ENCODE measurements at places on chromosomes 6 and 20.
A peak's percentile ranks its signal among the peaks of the same experiment; 100 is the strongest.

DNA sequence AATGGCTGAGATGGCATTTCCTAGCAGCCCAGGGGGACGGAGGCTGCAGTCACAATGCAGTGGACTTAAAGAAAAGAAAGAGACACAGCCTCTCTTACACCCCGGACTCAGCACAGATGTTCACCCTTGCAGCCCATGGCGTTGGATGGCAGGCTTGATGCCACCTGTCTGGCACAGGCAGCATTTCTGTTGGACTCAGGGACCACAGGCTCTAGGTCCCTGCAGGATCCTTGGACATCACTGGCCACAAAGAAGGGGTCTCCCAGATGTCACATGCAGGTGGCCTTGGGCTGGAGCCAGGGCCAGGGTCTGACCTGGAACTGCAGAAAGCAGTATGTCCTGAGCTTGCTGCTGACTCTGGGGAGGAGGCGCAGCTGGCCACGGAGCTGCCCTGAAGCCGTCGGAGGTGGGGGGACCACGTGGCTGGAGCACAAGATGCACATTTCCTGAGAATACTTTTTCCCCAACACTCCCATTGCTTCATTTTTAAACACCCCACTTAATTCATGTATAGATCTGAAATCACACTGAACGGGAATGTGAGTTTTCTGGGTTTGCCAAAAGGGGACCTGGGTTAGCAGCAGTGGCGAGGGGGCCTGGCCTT lies 102.3 kb upstream of the SULF2 start:
- DNase-seq = no peak

- no peak for DNase-seq
These were observed 82.1 kb downstream of the PSMG4 start for GRCh38 chr6:3340894-3341293.

- DNase-seq = no peak
These were observed 513.4 kb upstream of the SLC35B3 start for GRCh38 chr6:8948733-8949132.

DNA sequence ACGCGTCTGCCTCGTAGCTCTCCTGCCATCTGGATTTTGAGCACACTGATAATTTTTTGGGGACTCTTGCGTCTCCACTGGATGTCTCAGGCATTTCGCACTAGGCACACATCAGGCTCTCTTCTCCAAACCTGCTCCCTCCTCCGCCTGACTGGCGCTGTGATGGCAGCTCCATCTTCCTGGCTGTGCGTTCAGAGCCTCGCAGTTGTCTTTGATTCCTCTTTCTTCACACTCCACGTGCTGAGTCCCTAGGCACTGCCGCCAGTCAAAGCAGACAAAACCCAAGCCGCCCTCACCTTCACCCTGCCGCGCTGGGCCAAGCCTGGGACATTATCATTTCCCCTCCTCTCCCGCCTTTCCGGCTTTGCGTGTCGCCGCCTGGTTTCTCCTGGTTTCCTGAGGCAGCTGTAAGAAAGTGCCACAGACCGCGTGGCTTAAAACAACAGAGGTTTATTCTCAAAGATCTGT lies 778 bp downstream of the PSMG4 start:
- peak; percentile 49 for DNase-seq

GRCh38 chr6:108710551-108710950 lies 137.7 kb upstream of the ARMC2 start:
- DNase-seq = no peak

DNA sequence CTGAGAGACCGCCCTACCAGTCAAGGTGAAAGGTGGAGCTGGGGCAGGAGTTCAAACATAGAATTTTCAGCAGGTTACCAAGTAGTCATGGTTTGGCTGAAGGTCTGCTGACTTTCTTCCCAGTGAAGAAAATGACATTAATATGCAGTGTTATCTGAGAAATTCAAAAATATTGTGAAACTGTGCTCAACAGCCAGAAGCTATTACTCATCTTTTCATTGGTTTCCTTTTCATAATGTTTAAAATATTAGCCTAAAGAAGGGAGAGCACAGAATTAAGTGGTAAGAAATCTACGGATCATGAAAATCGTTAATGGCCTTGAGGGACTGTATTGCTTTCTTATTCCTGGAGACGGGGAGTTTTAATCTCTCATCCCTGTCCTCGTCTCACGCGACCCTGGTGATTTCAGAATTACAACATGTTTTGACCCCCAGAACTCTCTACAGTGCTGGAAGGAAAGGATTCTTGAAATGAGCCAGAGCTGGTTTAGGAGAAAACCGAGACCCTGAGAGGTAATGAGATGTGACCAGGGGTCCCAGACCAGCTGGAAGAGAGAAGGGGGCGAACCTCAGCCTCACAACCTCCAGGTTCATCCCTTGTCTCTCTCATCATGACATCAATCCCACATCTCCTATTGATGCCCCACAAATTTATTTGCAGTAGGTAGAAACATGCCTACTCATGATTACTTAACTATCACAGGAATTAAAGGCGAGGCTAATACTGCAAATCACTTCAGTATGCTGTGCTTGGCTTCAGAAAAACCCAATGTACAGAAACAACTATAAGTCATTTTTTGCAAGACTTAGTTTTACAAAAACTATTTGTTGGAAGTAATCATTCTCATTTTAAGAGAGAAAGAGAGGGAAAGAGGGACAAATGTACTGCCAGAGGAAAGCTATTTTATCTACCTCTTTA lies 209.5 kb downstream of the FNDC1 start:
- no peak for DNase-seq

DNA sequence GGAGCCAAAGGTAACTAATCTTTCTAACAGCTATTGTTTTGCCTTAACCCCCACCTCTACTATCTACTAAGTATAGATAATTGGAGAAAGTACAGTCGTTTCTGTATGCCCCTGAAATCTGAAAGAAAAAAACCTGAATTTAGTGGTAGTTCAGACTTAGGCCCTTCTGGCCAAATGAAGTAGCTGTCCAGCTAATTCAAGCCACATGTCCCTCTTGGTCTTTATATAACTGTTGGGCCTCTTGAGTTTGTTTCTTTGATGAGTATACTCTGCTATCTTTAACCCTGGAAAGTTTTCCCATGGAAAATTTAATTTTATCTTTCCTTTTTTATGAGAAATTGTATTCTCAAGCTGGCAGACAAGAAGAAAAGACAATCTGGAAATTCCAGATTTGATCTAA lies 73.0 kb upstream of the FAM8A1 start:
- DNase-seq = no peak

DNA sequence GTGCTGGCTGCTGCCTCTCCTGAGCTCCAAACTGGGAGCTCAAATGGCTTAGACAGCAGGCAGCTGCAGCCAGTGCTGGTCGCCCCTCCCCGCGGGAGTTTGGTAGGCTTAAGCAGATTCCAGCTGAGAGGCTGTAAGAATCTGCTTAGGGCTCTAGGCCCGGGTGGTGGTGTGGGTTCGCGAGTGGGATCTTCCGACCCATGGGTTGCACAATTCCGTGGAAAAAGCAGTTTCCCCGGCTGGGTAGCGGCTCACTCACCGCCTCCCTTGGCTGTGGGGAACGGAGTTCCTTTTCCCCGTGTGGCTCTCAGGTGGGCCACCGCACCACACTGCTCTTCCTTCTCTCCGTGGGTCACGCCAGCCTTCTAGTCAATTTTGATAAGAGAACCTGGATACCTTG lies 232.5 kb downstream of the PKHD1 start:
- no peak for DNase-seq

- no peak for DNase-seq
These were observed 54.0 kb upstream of the FAM184A start for GRCh38 chr6:119132261-119132981.

DNA sequence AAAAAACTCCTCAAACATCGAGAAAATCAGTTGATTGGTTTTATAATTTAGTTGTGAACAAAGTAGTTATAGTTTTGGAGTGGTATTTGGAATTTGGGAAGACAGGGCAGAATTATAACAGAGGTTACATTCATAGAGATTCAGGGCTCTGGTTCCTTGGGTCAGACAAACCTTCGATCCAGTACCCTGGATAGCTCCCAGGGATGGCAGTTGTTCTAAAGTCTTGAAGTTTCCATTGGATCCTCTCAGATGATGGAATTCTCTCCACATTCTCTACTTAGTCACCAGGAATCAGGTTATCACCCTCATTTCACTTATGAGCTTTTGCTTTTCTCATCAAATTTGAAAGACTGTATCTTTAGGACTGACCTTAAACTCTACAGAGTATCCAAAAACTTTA lies 285.1 kb downstream of the CENPW start:
- peak; percentile 23 for DNase-seq

GRCh38 chr6:117418320-117418719 lies 7.4 kb downstream of the ROS1 start:
- DNase-seq = no peak

DNA sequence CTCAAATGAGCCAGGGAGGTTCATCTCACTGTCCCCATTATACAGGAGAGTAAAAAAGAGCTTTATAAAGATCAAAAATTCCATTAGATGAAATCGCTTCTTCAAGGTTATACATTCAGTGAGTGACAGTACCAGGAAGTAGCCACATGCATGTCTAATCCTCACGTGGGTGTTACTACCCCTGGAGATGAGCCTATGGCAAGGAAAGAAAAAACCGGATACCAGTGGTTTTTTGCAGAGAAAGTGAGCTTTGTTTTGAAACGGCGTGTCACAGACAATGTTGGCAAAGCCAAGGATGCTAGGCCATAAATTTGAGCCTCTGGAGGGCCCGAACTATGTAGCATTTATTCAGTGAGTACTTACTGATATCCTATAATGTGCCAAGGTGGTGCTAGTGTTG lies 215.0 kb upstream of the RIN2 start:
- no peak for DNase-seq

GRCh38 chr6:14729129-14729871 lies 516.6 kb upstream of the JARID2 start:
- no peak for DNase-seq

- DNase-seq = no peak
These were observed 10.2 kb downstream of the ADRM1 start for GRCh38 chr20:62313021-62313420.

DNA sequence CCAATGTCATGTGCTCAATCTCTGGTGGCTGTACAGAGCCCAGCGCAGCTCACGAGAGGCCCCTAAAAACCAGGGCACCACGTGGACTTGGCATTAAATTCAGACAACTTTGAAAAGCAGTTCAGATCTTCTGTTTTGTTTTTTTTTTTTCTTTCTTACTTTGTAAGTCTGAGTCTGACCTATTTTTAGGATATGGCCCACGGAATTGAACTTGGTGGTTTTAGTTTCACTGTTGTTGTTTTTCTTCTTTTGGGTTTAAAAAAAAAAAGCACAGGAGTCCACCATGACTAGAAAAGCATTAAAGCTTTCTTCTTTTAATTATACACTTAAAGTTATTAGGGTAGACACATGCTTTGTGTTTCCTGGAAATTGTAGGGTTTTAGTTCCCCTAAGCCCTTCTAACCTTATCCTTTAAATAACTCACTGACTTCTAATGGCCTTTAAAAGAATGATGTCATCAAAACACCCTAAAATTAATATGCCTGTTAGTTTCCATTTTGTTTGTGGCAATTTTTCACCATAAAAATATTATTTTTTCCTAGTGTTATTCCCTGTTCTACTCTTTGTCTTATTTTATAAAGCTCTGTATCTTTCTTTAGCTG lies 48.5 kb upstream of the CCN2 start:
- DNase-seq = no peak

DNA sequence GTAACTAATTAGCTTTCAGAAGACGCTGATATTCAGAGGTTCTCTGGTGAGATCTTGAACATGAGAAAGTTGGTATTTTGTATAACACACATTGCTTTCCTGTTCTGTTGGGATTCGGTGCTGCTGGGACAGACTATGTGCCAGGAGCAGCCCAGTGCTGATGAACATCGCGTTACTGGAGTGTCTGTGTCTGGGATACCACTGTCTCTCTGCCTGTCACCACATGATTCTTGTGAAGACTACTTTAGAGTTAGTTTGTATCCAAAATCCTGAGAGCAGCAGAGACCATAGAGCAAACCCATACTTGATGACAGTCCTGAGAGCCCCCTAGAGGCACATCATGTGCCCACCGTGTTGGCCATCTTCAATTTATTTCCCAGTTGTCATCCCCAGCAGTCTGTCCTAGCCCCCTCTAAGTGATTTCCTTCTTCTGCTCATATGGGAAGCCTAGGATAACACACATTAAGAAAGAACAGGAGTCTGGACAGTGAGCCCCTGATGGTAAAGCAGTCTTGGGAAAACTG lies 41.8 kb upstream of the TINAG start:
- DNase-seq = no peak

DNA sequence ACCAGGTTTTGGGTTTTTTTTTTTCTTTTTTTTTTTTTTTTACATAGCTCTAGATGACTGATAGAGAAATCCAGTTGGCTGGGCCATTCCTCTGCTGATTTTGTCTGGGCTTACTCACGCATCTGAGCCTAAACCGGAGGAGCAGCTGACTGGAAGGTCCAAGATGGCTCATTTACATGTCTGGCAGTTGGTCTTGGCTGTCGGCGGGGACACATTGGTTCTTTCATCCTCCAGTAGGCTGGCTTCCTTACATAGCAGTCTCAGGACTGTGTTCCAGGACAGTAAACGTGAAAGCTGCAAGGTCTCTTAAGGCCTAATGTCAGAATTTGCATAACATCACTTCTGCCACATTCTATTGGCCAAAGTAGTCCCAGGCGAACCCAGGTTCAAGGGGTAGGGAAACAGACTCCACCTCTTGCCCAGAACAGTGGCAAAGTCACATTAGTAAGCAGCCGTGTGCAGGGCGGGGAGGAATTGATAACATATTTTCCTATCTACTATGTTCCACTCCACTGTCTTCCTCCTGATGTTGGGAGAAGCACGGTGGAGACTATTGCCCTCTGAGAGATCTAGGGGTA lies 87.0 kb downstream of the CDH22 start:
- no peak for DNase-seq

DNA sequence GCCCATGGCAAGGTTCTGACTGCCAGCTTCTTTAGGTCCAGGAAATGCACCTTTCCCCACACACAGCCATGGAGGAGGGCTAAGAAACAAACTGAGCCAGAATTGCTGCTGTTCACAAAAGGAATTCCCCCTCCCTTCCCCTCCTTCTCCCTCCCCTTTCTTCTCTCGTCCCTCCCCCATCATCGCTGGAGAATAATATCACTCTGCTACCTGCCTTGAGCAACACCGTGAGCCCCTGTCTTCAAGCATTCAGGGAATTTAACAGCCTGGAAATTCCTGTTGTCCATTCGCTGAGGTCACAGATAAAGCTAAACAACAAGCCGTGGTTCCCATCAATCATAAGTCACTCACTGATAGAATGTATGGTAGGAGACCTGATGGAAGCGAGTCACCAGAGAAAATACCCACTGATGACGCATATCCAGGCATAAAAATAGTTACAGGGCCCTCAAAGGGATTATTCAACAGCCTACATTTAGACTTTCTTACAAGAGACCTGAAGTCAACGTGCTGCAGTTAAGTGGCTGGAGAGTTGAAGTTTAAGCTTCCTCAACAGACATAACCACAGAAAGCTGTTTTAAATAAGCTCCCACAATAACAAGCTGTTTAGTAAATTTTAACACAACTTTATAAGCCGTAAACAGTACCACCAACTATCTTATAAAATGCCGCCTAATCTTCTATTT lies 59.7 kb downstream of the HIVEP2 start:
- DNase-seq = peak; percentile 98

GRCh38 chr6:45378334-45378926 lies 696 bp upstream of the SUPT3H start:
- no peak for DNase-seq

- DNase-seq = no peak
These were observed 25.9 kb upstream of the STXBP5 start for GRCh38 chr6:147178355-147178754.

- DNase-seq = no peak
These were observed 364.3 kb upstream of the HS3ST5 start for GRCh38 chr6:114707081-114707620.

- DNase-seq = no peak
These were observed 4.9 kb downstream of the TRAF3IP2 start for GRCh38 chr6:111600588-111601445.

Data from EL (cell line).